ENCODE measurements at places on chromosomes 7 and 10.

- no peak for DNase-seq
These were observed 60.7 kb downstream of the VCL start for GRCh38 chr10:74058658-74059057.

DNA sequence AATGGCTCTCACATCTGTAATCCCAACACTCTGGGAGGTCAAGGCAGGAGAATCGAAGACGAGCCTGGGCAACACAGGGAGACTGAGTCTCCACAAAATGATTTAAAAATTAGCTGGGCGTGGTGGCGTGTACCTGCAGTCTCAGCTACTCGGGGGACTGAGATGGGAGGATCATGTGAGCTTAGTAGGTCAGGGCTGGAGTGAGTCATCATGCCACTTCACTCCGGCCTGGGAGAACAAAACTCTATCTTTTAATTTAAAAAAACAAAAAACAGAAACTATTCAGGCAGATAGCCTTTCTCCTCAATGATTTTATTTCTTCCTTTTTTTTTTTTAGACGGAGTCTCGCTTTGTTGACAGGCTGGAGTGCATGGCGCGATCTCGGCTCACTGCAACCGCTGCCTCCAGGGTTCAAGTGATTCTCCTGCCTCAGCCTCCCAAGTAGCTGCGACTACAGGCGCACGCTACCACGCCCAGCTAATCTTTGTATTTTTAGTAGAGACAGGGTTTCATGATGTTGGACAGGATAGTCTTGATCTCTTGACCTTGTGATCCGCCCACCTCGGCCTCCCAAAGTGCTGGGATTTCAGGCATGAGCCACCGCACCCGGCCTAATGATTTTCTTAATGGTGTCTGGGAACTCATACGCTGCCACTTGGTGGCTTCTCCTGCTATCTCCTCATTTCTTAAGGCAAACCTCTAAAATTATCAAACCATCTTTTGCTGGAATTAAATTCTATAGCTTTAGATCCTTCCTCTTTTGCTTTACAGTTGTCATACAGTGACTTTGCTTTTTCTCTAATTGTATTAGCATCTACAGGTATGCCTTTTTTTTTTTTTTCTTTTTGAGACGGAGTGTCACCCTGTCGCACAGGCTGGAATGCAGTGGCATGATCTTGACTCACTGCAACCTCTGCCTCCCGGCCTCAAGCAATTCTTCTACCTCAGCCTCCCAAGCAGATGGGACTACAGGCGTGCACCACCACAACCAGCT lies 22.9 kb downstream of the SRPK2 start:
- DNase-seq: no peak

GRCh38 chr10:87976101-87976743 lies 112.8 kb downstream of the PTEN start:
- no peak for DNase-seq

DNA sequence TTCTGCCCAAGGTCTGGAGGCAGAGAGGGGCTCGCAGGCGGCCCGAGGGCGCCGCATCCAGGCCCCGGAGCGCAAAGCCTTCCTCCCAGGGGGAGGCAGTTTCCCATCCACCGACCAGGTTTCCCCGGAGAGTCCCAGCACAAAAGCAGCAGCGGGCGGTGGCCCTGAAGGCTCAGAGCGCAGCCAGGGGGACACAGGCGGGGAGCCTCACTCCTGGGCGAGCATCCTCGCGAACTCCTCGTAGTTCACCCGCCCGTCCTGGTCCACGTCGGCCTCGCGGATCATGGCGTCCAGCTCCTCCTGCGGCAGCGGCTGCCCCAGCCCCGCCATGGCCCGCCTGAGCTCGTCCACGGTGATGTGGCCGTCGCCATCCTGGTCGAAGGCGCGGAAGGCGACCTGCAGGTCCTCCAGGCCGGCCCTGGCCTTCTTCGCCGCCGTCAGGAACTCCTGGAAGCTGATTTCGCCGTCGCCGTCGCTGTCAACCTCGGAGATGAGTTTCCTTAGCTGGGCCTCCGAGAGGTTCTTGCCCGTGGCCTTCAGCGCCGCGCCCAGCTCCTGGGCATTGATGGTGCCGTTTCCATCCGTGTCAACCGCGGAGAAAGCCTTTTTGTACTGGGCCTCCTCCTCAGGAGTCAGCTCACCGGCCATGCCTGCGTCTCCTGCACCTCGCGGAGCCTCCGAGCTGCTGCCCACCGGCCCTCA lies 428 bp downstream of the CALML5 start:
- DNase-seq: no peak

DNA sequence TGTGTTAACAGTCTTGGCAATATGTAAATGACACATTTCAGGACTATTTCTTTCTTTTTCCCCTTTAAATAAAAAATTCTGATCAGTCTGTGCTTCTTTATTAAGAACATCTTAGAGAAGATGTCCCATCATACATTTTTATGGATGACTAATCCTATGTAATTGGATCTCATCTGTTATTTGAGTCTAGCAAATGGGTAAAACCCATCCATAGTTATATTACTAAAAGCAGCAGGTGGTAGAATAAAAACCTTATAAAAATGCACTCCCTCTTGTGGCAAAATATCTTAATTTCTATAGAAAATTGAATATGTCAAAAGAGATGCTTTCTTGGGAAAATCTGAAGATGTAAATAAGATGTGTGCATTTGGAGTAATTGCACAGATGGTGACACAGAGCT lies 35.3 kb downstream of the TRRAP start:
- DNase-seq: no peak

DNA sequence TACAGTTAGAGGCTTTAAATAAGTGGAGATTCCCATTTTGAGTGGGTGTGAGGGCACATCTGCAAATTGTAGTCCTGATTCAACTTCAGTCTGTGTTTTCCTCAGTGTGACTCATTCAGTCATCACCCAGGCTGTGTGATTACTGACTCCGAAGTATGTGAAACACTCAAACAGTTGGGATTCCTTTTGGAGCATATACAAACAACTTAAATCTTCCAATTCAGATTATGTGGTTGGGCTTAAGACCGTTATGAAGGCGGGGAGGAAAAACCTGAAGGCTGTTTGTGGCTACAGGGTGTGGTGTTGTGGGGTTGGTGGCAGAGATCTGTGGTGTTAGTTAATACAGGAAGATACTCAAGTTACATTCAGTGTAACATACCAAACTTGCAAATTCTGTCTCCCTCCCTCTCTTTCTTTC lies 259.7 kb upstream of the FERD3L start:
- DNase-seq: no peak

DNA sequence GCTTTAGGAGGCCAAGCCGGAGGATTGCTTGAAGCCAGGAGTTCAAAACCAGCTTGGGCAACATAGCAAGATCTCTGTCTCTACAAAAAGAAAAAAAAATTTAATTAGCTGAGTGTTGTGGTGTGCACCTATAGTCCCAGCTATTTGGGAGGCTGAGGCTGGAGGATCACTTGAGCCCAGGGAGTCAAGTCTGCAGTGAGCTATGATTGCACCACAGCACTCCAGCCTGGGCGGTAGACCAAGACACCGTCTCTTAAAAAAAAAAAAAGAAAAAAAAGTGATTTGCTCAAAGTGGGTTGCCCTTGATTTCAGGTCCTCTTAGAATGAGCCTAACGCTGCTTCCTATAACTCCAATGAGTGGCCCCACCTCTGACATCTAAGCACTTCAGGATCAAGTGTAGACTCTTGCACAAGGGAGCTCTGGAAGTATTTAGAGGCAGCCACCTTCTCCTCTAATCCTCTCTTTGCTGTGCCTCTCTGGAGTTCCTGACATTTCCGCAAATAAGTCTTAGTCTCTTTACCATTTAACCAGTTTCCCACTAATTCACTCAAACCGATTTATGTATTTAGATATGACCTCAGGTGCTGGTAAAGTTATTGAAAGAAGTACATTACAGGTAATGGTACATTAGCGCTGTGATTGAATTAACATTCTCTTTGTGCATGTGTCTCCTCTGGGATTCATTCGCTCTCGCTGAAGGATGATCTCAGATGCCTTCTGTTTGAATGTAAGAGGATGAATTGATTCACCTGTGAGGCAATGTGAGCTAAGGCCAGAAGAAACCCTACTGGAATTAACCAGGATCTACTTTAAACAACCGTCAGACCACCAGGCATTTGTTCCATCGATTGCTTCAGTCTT lies 60.8 kb upstream of the CELF2 start:
- no peak for DNase-seq

DNA sequence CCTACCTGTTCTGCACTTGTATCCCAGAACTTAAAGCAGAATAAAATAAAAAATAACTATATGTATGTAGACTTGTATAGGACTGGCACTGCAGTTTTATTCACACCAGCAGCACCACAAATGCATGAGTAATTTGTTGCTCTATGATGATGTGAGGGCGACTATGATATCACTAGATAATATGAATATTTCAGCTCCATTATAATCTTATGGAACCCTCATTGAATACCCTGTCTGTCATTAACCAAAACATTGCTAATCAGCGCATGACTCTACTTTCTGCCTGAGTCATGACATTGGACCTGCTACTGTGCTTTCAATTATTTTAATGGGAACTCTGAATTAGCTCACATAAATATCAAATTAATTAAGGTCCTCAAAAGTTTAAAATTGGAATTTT lies 129.4 kb upstream of the RHOBTB1 start:
- DNase-seq: no peak

DNA sequence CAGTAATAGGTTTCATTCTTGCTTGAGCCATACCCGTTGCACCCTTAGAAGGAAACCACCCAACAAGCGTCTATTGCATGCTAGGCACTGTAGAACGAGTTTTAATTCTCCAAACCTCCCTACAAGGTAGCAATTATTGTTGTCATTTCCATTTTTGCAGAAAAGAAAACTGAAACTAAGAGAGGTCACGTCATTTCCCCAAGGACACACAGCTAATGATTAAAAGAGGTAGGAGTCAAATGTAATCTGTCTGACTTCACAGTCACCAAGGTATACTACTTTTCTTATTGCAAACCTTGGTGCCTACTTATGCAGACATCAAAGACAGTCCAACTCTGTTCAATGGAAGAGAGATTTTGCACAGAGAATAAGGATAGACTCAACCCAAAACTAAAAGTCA lies 49.1 kb upstream of the C1QL3 start:
- no peak for DNase-seq

DNA sequence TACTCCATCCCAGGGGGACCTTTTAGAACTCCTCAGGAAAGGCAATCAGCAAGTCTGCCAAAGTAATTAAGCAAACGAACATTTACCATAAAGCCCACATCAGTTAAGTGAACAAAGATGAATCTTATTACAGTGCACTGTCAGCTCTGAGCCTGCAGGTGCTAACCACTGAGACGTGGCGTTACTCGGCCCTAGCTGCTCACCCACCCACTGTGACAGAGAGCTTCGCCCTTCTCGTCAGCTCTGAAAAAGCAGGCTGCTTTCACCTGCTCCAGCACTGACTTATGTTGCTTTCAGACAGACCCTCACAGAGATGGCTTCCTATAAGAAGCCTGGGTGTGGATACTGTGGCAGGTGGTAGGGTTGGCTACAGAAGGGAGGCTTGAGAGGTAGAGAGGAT lies 57.7 kb upstream of the KCNIP2 start:
- DNase-seq: no peak

DNA sequence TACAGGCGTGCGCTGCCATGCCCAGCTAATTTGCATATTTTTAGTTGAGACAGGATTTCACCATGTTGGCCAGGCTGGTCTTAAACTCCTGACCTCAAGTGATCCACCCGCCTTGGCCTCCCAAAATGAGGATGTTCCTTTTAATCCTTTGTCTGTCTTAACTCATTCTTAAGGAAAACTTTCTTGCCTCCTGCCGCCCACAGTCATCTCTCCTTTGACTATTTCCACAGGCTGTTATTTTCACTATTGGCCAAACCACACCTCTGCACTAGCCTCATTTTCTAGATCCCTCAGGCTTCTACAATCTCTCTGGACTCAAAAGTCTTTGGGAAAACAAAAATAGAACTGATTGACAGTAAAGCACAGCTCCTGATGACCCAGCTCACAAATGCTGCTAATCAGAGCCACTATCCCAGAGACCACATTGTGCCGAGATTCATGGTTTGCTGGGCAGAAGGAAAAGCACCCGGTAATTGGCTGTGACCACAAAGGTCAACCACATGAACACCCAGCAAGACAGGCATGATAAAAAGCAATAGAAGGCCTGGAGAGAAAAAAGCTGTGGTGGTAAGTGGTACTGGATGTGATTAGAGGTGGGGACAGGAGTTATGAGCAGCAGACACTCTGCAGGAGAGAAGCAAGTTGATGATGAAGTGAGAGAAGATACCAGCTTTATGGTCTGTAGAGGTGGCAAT lies 44.1 kb upstream of the ZNRF2 start:
- no peak for DNase-seq

Data from effector memory CD4-positive, alpha-beta T cell (primary cell).